ENCODE measurements at places on chromosomes 4 and X. TPM values are rescaled to one million over a fixed set of nuclear protein-coding genes. Genes with fewer than 3 reads are reported as not detected.

GRCh38 chrX:40109288-40110008 is 11.7 kb upstream of the BCOR start:
- DNase-seq: no peak

GRCh38 chr4:26290321-26290720 is 30.5 kb upstream of the RBPJ start:
- no peak for DNase-seq

DNA sequence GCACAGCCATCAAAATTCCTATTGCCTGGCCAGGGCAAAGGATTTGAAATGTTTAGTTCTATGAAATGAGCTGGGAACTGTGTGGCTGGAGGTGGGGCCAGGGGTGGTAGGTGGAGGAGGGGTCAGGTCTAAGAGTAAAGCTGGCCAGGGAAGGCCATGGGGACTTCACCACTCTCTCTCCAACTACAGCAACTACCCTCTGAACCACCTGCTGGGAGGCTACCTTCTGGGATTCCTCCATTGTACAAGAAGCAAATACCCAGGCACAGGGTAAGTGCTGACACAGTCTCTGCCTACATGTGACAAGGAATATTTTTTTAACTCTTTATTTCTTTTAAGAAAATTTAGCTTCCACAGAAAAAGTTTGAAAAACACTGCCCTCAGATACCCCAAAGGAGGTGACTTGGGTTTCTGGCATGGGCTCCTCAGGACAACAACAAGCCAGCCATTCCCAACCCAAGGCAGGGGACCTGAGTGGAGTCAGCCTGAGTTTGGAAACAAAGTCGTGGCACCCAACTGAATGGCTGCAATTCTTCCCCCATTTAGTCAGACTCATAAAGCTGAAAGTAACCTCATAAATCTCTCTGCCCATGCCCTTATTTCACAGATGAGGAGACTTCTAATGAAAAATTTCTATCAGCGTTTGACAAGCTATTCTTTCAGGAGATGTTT is 593.8 kb upstream of the DIPK2B start:
- DNase-seq: no peak

DNA sequence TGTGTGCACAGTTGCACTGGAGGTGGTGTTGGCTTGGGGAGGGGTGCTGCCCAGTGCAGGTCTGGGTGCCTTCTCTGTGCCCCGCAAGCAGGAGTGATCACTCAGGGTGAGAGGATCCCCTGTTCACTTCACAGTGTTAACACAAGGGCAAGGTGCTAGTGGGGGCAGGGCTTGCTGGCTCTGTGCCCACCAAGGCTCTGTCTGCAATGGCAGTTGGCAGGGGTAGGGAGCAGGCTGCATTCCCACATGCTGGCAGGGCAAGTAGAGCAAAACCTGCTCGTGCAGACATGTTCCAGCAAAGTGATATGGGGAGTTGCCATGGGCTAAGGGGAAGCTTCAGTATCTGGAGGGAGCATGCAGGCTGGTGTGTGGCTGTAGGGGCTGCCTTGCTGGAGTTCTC is 428.0 kb downstream of the ZNF674 start:
- no peak for DNase-seq

GRCh38 chr4:23881052-23881501 is 8.8 kb downstream of the PPARGC1A start:
- no peak for DNase-seq

DNA sequence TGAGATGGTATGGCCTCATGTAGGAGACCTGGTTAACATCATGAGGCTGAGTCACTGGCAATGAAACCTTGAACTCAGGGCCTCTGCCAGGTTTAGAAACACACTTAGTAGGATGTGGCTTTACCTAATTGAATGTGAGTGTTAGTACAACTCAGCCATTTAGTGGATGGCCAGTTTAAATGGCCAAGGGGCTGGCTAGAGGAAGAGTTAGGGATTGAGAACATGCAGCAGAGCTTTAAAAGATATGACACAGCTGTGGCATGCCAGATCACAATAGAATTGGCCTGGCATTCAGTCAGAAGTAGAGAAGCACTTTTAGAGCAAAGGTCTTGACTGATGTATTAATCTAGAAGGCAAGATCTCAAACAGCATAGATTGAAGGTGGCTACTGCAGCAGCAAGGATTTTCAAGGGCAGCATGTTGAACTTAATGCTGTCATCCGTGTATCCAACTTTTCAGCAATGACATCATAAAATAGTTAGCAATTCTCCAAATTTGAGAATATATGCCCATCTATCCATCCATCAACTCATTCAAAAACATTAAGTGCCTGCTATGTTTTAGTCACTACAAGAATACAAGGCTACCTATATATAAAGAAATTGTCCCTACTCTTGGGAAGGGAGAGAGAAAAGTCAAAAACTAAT is 170.4 kb downstream of the FRAS1 start:
- no peak for DNase-seq

- DNase-seq: no peak
These were observed 4.2 kb downstream of the PAK3 start for GRCh38 chrX:111100191-111100590.

- DNase-seq: no peak
These were observed 31.3 kb upstream of the ETNPPL start for GRCh38 chr4:108794136-108794535.

GRCh38 chr4:124904723-124905388 is 192.3 kb upstream of the ANKRD50 start:
- no peak for DNase-seq

DNA sequence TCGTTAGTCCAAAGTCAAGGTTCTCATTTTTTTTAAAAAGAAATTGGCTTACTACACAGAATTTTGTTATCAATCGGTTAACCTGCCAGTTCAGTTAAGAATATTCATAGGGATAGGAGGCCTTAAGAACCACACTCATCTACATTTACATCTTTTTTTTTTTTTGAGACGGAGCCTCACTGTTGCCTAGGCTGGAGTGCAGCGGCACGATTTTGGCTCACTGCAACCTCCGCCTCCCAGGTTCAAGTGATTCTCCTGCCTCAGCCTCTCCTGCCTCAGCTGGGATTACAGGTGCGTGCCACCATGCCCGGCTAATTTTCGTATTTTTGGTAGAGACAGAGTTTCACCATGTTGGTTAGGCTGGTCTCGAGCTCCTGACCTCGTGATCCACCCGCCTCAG is 33.7 kb downstream of the ABCE1 start:
- no peak for DNase-seq

- no peak for DNase-seq
These were observed at the start of gene COX7B2 for GRCh38 chr4:46909078-46909477. Gene COX7B2, minus strand, starts transcription at chr4:46909245. Its CDS starts 174,053 bp downstream, at chr4:46735192.

GRCh38 chrX:39492497-39493162 is 605.1 kb downstream of the BCOR start:
- DNase-seq: no peak

- DNase-seq: no peak
These were observed 128.5 kb downstream of the LARP7 start for GRCh38 chr4:112765317-112765974.

DNA sequence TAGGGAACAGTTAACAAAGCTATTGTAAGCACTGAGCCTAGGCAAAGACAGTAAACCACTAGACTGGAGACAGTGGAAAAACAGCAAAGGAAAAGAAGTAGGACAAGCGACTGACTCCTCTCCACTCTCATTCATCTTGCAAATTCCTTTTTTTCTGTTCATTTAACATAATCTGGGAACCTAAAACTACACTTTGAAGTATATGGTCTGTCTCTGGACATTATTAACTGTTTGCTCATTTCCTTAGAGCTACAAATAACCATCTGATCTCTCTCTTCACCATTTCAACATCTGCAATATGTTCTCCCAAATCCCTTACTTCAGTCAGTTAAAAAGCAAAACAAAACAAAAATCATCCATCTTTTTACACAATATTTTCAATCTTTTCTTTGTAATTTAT is 642 bp downstream of the HMGN5 start:
- no peak for DNase-seq

GRCh38 chrX:53682885-53683555 is 3.5 kb downstream of the HUWE1 start:
- no peak for DNase-seq

DNA sequence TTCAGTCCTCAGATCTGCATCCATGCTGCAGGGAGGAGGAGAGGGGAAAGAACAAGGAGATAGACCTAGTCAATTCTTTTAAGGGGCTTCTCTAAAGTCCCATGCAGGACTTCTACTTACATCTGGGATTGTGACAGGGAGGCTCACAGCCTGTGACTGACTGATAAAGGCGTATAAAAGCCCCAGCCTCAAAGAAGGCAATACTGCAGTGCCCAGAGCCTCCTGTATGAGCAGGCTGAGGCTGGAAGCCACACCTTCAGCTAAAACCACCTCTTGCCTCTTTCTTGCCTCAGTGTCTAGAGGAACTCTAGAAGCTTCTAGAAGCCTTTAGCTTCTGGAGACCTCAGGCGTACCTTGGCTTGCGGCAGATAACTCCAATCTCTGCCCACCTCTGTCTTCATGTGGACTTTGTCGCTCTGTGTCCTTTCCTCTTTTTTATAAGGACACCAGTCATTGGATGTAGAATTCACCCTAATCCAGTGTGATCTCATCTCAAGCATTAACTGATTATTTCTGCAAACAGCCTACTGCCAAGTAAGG is 6.0 kb upstream of the ZCCHC4 start:
- no peak for DNase-seq

- no peak for DNase-seq
These were observed 297.0 kb upstream of the DCAF8L1 start for GRCh38 chrX:28278251-28278650.

- no peak for DNase-seq
These were observed 235.1 kb upstream of the TAPT1 start for GRCh38 chr4:16461362-16461761.

- DNase-seq: no peak
These were observed 207.3 kb downstream of the MID1IP1 start for GRCh38 chrX:39008549-39008948.

NXF3 gene
- total RNA-seq: not detected

MORF4L2 gene
- 347 TPM for total RNA-seq

P2RY4 gene
- 0.74 TPM for total RNA-seq

SNCA gene
- total RNA-seq: 24.4 TPM

TMEM255A gene
- 1.3 TPM for total RNA-seq

Data from urinary bladder (tissue), 4 donors.